EH (cell line): ENCODE measurements at places on chromosomes 7 and 10.

GRCh38 chr7:129951226-129952085 is 1.3 kb downstream of the UBE2H start:
- peak; percentile 26 for DNase-seq

DNA sequence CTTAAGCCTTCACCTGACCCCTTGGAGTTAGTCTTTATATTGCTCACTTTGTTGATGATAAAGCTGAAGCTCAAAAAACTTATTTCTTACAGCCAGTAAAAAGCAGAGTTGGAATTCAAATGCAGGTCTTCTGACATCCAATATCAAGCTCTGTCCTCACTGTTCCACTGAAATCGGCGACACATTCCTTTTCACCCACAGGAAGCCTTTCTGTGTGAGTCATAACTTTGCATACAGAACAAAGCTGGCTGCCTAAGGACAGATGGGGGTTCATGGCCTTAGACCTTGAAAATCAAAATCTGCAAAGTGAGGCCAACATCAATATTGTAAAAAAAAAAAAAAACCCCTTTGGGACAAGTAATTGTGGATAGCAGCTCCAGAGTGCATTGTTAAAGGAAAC is 21.8 kb upstream of the AKR1B1 start:
- DNase-seq, result peak; percentile 79

- DNase-seq, result no peak
Observed at GRCh38 chr10:132326344-132326889, 5.6 kb upstream of the LRRC27 start.

- DNase-seq, result no peak
Observed at GRCh38 chr10:4599471-4599870, 226.5 kb upstream of the AKR1E2 start.

GRCh38 chr10:15046626-15047025 is 2.9 kb downstream of the OLAH start:
- DNase-seq, result peak; percentile 91

- peak; percentile 50 for DNase-seq
Observed at GRCh38 chr10:5551531-5552375, 27.0 kb downstream of the CALML3 start.

DNA sequence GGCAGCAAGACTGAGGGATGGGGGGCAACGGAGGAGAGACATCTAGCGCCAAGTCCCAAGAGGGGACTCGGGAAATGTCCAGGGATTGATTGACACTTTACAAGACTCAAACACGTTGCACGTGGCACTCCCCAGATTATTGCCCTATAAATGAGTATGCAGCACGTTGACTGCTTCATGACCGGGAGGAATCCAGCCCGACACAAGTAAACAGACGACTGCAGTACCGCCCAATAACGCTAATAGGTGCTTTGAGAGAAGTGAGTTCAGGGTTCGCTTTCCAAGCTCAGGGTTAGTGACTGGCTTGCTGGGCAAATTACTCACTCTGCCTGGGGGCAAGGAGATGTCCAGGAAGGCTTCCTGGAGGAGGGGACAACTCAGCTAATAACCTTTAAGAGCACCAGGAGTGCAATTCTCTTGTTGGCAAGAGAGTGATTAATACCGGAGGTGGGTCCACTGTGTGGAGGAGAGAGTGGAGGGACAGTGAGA is 73.3 kb upstream of the MYL10 start:
- peak; percentile 39 for DNase-seq

- DNase-seq, result peak; percentile 45
Observed at GRCh38 chr10:10677479-10677878, 340.2 kb upstream of the CELF2 start.

DNA sequence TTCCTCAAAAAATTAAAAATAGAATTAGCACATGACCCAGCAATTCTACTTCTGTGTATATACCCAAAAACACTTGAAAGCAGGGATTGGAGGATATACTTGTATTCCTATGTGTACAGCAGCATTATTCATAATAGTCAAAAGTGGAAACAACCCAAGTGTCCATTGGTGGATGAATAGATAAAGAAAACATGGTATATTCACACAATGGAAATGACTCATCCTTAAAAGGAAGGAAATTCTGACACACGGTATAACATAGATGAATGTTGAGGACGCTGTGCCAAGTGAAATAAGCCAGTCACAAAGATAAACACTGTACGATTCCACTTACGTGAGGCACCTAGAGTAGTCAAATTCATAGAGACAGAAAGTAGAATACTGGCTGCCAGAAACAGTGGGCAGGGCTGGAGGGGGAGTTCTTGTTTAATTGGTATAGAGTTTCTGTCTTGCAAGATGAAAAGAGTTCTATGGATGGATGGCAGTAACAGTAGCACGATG is 26.6 kb upstream of the KAT6B start:
- peak; percentile 89 for DNase-seq

DNA sequence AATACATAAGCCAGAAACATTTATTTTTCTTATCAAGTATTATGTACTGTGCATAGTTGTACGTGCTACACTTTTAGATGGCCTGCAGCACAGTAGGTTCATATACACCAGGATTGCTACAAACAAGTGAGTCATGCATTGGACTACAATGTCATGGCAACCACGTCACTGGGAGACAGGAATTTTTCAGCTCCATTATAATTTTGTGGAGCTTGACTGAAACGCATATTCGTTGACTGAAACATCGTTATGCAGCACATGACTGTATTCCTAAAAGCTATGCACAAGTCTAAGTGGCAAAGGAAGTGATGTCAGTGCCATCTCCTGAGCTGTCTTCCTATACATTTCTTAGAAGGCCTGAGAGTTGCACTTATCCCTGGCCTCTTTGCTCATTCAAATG is 871.8 kb downstream of the IPMK start:
- no peak for DNase-seq

GRCh38 chr10:62661143-62661542 is 143.4 kb upstream of the ADO start:
- DNase-seq, result no peak

DNA sequence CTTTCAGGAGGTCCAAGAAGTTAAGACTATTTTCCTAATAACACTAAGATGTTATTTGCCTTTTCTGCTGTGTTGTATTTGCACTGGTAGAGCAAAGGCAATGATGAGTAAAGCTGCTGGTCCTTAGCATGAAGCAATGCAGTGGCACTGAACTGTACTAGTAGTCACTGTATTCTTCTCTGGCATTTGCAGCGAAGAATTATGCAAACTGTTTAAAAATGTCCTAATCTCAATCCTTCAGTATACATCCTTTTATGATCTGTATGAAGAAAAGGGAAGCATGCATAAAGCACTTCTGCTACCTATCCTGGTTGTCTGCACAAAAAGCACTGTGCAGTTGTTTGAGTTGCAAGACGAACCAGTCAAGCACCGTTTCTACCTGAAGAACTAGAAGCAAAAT is 20.4 kb downstream of the IGF2BP3 start:
- DNase-seq, result no peak

- no peak for DNase-seq
Observed at GRCh38 chr10:117617659-117618058, 75.1 kb downstream of the EMX2 start.

GRCh38 chr10:24651923-24652322 is 71.8 kb downstream of the ARHGAP21 start:
- peak; percentile 47 for DNase-seq

DNA sequence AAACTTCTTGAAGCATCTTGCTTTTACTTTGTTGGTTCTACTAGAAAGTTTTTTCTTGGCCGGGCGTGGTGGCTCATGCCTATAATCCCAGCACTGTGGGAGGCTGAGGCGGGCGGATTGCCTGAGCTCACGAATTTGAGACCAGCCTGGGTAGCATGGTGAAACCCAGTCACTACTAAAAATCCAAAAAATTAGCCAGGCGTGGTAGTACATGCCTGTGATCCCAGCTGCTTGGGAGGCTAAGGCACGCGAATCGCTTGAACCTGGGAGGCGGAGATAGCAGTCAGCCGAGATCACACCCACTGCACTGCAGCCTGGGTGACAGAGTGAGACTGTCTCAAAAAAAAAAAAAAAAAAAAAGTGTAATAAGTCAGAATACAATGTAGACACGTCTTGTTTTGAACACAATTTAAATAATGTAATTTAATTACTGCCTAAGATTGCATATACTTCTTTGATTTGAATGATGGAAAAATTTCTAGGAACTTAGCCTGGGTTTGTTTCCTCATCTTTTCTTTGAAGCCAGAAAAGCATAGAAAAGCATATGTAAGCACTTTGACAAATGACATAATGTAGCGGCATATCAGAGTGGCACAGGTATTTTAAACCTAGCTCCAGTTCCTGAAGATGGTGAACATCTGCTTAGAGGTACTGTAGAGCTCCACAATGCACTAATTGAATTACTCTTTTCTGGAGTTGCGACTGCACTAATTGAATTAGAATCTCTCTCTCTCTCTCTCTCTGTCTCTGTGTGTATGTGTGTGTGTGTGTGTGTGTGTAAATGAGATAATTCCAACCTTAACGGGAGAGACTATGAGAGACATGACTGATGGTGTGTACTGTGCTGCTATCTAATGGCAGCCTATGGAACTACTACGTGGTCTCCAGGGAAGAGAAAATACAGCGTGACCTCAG is 87.8 kb downstream of the BTRC start:
- DNase-seq, result peak; percentile 68

GRCh38 chr7:114084472-114085312 is 165.9 kb upstream of the PPP1R3A start:
- DNase-seq, result no peak

- DNase-seq, result peak; percentile 95
Observed at GRCh38 chr7:102125127-102125596, 161.5 kb upstream of the SH2B2 start.

DNA sequence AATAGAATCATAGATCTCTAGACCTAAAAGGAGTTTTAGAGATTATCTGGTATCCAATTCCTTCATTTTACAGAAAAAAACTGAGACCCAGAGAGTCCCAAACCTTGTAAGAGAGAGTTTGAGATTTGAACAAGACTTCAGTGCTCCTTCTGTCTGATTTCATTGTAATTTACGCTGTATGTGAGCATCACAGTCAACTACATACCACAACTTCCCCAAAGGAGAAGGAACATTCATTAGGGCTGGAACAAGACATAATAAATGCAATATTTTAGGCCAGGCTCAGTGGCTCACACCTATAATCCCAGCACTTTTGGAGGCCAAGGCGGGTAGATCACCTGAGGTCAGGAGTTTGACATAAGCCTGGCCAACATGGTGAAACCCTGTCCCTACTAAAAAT is 17.3 kb upstream of the PRKAR2B start:
- no peak for DNase-seq

- DNase-seq, result peak; percentile 24
Observed at GRCh38 chr7:43570688-43571365, 12.1 kb upstream of the STK17A start.

DNA sequence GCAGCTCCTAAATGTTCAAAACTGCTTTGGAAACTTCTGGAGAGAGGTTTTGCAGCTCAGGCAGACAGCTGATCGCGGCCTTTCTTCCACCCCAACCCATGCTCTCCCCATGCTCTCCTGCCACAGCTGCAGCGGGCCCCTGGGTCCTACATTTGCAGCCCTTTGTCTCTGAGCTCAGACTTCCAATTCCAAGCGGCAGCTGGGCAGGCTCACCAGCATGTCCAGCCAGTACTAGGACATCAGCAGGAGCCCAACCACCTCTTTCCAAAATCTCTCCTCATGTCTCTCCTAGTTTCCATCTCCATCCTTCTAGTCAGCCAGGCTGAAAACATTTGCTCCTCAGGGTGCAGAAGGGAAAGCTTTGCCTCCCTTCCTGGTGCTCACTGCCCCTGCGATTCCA is 6.0 kb downstream of the LEP start:
- no peak for DNase-seq

- no peak for DNase-seq
Observed at GRCh38 chr7:22039670-22040069, 94.0 kb upstream of the CDCA7L start.

GRCh38 chr10:44293842-44294241 is 91.1 kb downstream of the CXCL12 start:
- peak; percentile 65 for DNase-seq

DNA sequence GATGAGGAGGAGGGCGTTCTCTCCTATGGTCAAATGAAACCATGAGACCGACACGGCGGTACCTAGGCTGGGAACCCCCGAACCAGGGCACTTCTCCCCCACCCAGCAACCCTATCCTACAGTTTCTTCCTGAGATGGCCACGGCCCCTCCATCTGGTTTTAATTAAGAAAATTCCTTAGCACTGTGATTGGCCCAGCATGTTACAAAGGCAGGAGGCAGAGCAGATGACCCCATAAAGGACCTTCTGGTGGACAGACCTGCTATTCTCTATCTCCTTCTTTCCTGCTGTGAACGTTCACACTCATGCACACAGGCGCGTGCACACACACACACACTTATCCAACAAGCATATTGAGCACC is 129.4 kb downstream of the RGS10 start:
- peak; percentile 80 for DNase-seq

GRCh38 chr7:141960687-141961422 is 12.7 kb downstream of the TAS2R38 start:
- DNase-seq, result no peak

GRCh38 chr7:149147072-149147751 is at the start of gene ZNF398:
Gene ZNF398 (plus strand): TSS chr7:149147453. CDS start chr7:149147743, 290 bp downstream.
- peak; percentile 74 for DNase-seq

DNA sequence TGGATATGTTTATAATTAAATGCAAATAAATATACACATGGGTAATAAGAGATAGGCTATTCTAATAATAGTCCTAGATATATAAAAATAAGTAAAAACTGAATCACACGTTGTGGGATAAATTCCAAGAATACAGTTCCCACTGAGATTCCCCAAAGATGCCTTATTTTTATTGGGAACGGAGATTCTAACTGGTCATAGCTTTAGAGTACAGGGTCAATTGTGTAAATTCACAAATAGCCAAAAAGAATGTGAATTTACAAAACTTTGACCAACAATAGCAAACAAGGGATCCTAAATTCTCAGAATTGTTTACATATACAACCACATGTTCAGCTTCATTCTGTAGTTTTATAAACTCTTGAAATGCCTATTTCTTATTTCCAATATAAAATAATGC is 65.0 kb downstream of the VSTM4 start:
- DNase-seq, result peak; percentile 86

DNA sequence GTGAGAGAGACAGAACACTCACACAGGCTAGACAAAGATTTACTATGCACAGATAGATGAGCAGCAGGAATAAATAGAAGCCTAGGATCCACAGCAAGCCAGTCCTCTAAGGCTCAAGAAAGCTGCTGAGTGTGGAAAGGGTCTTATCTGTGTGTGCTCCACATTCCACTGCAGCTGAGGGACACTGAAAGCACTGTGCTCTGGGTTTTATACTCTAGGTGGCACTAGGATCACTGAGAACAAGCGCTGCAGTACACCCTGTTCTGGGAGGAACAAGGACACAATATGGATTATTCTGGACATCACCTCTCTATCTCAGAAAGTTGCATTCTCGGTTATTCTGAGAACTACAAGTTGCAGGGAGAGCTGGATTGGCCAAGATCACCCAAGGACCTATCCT is 4.9 kb upstream of the KLHL7 start:
- no peak for DNase-seq

GRCh38 chr10:26085549-26085948 is 131.0 kb upstream of the GAD2 start:
- DNase-seq, result no peak

- no peak for DNase-seq
Observed at GRCh38 chr7:25385506-25386136, 157.3 kb upstream of the NPVF start.

DNA sequence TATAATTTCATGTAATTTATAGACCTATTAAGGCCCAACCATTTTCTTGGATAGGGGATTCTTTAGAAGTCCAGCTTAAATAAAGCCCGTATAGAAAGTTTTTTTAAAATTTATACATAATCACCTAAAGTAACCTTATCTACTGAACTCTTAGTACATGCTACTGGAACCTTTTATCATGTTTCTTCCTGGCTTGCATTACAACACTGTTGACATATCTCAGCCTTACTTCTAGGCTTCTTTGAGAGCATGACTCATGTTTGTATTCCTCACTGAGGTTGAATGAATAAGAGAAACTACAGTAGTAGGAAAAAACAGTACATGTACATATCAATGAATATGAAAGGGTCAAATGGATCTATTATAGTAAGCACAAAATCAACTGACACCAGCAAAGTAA is 8.2 kb upstream of the MAGI2 start:
- DNase-seq, result peak; percentile 76
